ENCODE measurements at places on chromosomes 16 and 17.

- ATAC-seq: no peak
Observed at GRCh38 chr17:80034791-80035686, 633 bp downstream of the TBC1D16 start.

GRCh38 chr17:68034452-68034776 is 1.1 kb upstream of the KPNA2 start:
- ATAC-seq: no peak

DNA sequence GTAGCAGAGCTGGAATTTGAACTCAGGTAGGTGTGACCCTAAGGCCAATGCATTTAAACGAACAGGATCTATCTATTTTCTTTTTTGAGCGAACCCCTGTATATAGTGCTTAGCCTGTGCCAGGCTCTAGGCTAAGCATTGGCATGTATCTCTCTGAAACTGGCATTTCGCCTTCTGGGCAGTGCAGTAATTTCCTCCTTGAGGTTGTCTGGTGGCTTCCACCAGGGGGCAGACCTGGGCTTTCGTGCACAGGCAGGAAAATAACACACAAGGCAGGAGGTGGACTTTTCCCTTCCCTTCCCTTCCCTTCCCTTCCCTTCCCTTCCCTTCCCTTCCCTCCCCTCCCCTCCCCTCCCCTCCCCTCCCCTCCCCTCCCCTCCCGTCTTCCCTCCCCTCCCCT is 34.4 kb upstream of the PRKCB start:
- no peak for ATAC-seq

- no peak for ATAC-seq
Observed at GRCh38 chr16:3468501-3468900, 25.0 kb downstream of the NAA60 start.

- peak; percentile 2 for ATAC-seq
Observed at GRCh38 chr16:57630931-57631845, 2.8 kb downstream of the ADGRG1 start.

- ATAC-seq: peak; percentile 14
Observed at GRCh38 chr17:7841396-7841914, 7.4 kb downstream of the KDM6B start.

DNA sequence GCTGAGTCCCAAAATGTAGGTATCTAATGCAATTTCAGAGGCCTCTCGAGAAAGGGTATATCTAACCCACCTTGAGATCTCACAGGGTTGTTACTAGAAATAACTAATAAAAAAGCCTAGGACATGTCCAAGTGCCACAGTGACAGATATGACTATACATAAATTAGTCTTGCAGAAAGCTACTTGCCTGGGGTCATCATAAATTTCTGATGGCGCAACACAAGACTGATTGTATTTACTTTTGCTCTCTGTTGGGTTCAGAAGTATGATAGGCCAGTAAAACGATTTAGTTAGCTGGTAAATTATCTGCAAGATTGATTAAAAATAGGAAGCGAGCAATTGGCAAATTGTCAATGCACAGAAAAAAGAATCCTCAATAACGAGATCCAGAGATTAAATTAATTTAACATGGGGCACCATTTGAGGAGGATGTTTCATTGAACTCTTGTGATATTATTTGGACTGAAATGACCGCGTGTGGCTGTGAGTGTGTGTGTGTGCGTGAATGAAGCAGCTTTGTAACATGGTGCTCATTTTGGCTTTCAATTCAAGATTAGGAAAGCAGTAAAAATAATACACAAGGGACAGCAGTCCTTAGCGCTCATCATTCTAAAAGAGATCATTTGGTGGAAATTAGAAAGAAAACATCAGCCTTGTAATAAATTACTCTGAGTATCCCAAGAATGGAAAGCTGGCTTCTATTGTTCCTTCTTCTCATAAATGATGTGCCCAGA is 157.4 kb upstream of the ZFHX3 start:
- no peak for ATAC-seq

DNA sequence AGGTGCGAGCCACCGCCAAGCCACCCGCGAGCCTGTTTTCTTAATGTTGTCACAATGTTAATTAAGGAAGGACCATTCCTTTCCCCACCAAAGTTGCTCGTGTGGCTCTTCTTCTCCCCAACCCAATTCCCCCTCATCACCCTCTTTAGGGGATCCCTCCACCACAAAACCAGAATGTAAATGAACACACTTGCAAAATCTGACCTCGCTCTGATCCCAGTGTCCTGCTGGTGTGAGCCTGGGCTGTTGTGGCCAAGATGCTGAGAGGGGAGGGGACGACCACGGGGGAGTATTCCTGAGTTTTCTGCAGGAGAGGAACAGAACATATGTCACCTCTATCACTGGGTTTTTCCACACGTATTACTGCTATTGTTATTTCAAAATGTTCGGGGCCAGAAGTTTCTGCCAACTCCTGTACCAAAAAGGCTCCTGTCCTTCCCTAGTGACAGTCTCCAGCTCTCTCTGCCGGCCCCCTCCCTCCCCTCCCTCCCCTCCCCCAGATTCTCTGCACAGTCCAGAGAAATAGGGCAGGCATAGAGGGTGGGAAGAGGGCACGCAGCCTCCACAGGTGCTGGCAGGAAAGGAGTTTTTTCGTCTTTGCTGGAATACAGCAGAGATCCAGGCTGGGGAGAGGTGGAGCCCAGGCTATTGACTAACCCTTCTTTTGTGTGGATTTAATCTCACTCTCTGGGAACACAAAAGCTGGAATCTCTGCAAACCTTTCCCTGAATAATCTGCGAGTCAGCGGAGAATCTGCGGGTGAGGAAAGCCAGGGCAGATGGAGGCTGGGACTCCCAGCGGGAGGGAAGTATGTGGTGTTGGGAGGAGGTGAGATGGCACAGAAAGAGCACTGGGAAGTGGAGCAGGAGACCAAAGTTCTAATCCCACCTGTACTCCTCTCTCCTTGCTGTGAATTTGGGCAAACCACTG is 4.5 kb upstream of the CA4 start:
- ATAC-seq: peak; percentile 6

GRCh38 chr16:11977376-11978041 is 975 bp downstream of the SNX29 start:
- no peak for ATAC-seq

GRCh38 chr17:20916383-20916782 is 126.4 kb downstream of the USP22 start:
- ATAC-seq: no peak

GRCh38 chr16:23015580-23015979 is 133.7 kb downstream of the USP31 start:
- ATAC-seq: no peak

DNA sequence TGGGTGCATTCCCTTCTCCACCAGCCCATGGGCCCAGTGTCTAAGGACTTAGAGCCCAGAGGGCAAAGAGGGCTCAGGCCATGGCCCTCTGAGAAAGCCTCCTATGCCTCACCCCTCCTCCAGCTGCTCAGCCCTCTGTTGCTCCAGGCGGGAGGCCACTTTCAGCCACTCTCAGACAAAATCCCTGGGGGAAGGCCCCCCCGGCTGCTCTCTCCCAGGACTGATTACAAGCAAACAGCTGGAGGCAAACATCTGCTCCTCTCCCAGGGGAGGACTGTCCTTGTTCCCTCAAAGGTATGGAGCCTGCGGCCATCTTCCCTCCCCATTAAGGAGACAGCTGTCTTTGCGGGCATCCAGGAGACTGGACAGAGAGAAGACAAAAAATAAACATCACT is 54.9 kb upstream of the DLX4 start:
- no peak for ATAC-seq

- no peak for ATAC-seq
Observed at GRCh38 chr17:40561871-40562611, 3.2 kb downstream of the CCR7 start.

DNA sequence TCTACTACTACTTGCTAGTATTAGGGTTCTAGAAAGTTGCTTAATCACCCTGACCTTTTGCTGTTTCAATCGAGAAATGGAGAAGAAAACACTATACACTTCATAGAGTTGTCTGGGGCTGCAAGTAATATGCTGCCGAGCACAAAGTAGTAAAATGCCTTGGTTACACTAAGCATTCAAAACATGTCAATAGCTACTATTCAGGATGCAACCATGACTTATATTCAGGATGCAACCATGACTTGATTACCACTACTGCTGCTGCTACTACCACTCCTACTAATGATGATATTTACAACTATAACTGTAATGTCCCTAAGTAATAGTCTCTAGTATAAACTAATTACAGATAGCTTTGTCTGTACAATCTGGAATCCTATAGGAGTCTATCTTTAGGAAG is 35.3 kb downstream of the ADAMTS18 start:
- no peak for ATAC-seq

DNA sequence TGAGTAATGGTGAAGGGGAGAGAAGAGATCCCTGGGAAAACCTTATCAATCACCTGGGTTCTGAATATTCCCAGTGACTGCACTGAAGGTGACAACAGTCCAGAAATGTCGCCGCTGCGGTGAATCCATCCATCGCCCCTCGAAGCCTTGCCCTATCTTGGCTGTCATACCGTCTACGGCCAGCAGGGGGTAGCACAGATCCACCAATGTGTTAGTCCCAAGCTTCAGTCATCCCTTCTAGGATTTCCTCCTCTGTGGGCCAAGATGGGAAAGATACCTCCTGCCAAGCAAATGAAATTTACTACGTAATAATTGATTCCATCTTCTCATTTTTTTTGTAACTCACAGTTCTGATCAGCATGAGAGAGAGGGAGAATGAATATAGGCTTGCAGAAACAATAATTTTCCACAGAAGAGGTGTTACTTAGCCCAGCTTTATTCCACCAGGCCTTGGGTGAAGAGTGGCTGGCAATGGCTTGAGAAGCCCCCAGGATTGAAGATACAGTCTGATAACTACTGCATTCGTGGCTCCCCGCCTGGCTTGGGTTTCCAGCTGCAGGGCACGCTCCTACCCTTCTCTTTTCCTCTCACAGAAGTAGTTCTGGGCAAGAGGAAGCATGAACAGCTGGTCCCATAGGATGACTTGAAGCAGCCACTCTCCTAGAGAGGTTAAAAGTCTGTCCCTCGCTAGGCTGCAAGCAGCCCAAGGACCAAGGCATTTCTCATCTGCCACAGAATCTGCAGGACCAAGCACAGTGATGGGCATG is 2.6 kb upstream of the FMNL1 start:
- peak; percentile 68 for ATAC-seq

DNA sequence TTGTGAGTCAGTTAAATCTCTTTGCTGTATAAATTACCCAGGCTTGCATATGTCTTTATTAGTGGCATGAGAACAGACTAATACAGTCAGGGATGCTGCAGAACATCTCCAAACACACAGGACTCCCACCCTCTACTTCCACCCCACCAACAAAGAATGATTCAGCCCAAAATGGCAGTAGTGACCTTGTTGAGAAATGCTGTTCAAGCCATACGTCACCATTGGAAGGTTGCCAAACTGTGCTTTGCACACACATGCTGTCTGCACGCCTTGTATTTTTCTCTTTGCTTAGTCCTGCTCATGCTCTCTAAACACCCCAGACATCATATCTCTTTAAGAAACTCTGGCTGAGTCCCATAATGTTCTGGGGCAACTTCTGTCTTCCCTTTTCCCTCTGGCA is 589.6 kb downstream of the WWOX start:
- ATAC-seq: no peak

Measured in motor neuron (in vitro differentiated cells).